ENCODE measurements at places on chromosomes 3 and 15.

DNA sequence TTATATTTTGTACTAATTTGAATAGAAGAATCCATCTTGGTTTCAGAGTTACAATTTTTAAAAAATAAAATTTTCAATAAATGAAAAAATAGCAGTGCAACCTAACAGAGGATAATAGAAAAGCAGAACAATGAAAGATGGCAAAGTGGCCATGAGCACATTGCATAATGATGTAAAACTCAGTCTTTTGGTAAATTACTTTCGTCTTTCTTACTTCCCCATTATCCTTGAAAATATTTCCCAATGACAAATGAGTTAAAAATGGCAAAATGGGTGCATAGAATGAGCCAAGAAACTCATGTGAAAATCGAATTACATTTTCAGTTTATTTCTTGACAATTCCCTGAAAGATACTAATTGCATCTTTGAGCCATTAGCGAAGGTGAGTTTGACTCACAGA lies 236.4 kb downstream of the CDIN1 start:
- DNase-seq: no peak

- DNase-seq: no peak
These were observed 242.8 kb downstream of the CHST2 start for GRCh38 chr3:143362115-143362991.

- DNase-seq: no peak
These were observed 64.4 kb downstream of the PHC3 start for GRCh38 chr3:170117134-170117533.

GRCh38 chr3:36653095-36653494 lies 111.3 kb downstream of the DCLK3 start:
- no peak for DNase-seq

DNA sequence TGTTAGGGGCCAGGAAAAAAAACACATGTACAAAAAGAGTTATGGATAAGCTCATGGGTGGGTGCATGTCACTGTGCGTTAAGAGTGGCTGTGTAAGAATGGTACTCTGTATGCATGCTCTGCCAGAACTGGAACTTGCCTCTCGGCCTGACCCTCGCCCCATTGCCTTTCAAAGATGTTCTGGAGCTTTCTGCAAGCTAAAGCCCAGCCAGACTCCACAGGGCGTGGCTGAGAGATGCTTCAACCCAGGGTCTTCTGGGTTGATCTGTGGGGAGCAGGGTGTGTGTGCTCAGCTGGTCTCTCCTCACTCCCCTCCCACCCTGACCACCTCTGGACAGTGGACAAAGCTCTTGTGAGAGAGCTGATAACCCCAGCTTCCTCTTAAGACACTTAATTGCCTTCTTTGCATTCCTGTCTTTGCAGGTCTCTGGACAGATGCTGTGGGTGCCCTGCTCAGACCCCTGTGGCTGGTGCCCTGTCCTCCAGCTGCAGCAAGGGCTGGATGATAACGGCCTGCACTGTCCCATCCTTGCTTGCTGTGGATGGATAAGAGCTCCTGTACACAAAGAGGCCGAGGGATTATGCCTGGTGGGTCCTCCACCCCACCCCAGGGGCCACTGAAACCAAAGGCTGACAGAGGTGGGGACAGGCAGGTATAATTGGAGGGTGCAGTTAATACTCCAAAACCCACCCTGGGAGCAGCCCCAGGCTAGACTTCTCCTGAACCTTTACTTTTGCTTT lies 28.7 kb downstream of the ALDH1L1 start:
- DNase-seq: no peak

- DNase-seq: no peak
These were observed 6.7 kb upstream of the CCR1 start for GRCh38 chr3:46214751-46215352.

- DNase-seq: no peak
These were observed 18.9 kb upstream of the ST3GAL6 start for GRCh38 chr3:98744283-98744682.

- DNase-seq: no peak
These were observed 150.5 kb upstream of the ZNF385D start for GRCh38 chr3:21901484-21901883.

DNA sequence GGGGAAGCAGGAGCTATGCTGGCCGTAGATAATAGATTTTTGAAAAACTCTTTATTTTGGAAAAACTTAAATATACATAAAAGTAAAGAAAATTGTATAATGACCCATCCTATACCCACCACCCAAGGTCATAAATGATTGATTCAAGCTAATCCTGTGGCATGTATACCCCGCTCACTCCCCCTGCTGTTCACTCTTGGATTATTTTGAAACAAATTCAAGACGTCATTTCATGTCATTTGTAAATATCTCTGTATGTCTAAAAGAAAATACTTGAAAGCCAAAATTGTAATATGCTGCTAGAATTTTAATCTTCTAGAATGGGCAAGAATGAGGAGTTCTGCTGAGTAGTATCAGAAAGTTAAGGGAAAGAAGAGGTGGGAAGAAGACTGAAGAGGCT lies 241.7 kb downstream of the FEZF2 start:
- no peak for DNase-seq

DNA sequence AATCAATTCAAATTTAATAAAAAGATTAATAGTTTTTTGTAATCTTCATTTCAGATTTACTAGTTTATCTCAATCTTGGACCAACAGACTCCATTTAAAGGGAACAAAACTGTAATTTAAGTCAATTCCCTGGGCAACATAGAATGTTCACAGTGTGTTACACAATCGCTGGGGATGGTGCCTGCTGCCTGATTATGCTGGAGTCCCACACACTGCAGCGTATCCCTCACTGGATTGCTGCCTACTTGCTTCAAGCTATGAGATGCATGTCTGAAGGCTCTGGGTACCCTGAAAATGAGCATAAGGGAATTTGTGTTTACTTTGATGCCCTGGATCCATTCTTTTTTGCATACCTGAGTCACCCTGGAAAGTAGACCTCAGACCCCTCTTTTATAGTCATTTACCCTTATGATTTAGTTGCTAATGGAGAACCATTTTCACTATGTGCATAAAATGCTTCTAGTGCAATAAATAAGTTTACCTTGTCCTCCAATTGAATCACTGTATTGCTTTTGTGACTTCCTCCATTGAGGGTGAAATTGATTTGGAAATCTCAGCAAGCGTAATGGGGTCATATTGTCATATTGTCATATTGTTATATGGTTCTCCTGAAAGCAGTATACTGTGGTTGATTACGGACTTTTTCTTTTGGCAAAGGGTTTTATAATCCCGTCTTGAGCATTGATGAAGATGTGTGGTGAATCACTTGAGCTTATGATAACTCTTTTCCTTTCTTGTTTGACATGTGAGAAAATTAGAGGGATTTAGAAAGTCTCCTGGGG lies 35.9 kb downstream of the ITPR1 start:
- DNase-seq: no peak

DNA sequence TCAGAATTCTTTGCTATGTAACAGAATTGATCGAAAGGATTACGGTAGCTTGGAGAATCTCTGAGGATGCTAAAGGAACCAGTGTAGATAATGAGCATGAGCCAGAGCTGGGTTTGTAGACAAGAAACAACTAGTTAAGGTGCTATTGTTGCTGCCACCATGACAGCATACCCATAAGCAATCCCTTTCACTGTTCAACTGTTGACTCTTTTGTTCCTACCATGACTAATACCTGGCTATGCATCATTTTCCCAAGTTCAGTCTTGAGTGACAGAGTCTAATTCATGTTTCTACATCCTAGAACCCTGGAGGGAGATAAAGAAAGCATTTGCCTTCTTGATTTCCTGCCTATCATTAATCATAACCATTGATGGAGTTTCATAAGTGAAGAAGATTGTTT lies 600.3 kb downstream of the OTOL1 start:
- DNase-seq: no peak

DNA sequence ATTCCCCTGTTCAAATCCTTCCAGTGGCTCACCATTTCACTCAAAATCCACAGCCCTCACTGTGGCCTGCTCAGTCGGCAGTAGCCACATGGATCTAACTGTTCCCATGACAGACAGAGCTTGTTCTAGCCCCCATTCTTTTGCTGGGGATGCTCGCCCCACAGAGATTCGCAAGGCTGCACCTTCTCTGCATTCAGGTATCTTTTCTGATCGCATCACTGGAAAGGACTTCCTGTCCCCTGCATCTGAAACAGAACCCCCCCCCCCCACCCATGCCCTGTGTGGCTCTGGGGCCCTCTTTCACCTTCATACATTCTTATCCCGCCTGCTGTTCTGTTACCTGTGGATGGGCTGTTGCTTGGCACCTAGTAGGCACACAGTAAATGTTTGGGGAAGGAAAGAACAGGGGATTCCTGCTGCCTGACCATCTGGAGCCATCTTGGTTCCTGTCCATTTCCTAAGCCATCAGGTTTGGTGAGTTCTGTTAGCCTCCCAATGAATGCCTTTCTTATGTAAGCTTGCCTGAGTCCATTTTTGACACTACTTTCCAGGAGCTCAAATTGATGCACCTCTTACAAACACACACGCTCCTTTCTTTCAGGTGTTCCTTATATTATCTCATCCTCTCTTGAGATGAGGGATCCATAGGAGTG lies 42.9 kb upstream of the PGPEP1L start:
- DNase-seq: no peak

DNA sequence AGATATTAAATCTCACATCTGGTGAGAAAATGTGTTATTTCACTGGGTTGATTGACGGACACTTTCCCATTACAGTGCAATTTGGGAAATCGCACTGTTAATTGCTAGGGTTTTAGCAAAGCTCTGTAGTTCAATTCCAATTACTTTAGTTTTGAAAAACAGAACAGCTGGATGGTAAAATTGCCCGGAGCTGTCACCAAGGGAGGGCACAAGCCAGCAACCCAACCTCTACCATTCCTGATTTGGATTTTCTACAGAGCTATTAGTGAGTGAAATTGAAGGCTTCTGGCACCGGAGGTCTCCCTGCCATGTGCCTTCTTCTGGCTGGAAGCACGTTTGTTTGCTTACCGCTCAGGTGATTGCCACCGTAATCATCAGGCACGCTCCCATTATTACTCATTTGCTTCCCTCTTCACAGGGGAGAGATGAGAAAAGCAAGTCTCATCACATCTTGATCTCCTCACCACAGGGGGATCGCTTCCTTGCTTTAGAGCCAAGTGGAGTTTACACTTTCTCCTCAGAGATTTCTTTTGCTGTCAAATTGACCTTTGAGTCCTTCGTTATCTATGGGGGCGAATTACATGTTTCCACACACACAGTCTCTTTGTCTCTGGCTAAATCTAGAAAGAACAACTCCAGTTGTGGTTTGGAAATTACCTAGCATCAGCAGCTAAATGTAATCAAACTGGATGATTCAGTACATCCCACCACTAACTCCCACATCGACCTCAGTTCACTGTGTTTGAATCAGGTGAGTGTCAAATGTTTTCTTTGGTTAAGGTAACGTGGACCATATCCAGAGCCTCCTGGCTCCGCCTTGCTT lies 421.7 kb upstream of the GOLIM4 start:
- DNase-seq: no peak

- no peak for DNase-seq
These were observed 49.1 kb downstream of the CCNL1 start for GRCh38 chr3:157110761-157111278.

- DNase-seq: no peak
These were observed 63.8 kb downstream of the CHSY1 start for GRCh38 chr15:101187820-101188636.

GRCh38 chr3:88057630-88058305 lies 1.0 kb downstream of the CGGBP1 start:
- DNase-seq: no peak

- no peak for DNase-seq
These were observed 159.0 kb downstream of the NSUN3 start for GRCh38 chr3:94221829-94222228.

- no peak for DNase-seq
These were observed 148.2 kb downstream of the ADAMTS9 start for GRCh38 chr3:64539451-64540196.

DNA sequence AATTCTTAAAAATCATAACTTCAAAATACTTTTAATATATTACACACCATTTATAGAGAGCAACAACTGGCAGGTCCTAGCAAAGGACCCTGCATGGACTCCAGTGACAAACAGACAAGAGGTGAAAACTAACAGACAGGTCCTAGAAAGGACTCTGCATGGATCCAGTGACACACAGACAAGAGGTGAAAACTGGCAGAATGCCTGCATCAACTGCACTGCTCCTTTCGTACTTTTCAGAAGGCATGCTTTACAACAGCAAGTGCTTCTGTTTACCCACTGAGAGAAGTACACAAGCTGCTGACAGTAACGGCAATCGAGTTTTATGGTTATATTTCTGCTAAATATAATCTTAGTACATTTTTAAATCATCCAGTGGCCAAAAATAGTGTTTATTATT lies 24.3 kb upstream of the GP5 start:
- DNase-seq: no peak

DNA sequence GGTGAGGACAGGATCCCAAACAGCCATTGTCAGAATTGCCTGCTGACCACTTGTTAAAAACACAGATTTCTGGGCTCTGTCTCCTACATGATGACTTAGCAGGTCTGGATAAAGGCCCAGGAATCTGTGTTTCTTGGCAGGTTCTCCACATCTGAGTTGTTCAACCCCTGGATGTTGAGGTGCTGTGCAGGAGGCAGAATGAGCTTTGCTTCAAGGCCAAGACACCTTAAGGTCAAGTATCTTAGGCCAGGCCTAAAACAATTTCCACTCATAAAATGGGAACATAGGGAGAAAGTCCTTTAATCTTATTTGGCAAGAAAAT lies 678.7 kb upstream of the CFAP20DC start:
- no peak for DNase-seq

DNA sequence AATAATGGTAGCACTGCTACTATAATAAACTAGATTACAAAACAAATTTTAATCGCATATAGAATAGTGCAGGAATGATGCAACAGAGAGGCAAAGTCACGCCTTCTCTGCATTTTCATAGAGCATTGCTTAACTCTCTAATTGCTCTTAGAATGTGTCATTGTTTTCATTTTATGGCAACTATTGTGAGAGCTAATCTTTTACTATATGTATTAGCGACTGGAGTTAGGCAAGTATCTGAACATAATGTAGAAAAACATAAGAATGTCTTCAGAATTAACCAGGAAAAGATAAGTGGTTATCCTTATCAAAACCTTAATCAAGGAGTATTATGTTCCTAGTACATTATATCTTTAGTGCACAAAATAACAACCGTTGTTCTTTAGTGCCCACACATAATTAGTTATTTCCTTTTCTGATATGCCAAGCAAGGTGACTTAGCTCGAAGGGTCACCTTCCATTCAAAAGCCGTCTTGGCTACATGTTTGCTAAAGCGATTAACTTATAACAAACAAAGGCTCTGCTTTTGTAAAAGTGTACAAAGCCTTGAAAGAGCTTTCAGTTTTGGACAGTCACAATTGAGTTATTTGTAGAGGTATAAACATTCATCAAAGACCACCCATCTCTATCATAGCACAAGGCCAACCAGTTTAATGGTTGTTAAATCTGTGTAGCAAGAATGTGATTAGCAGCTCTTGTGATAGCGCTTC lies 1328.9 kb downstream of the ROBO2 start:
- DNase-seq: no peak

- no peak for DNase-seq
These were observed 92.1 kb upstream of the PLAAT1 start for GRCh38 chr3:193148688-193149473.

- no peak for DNase-seq
These were observed 25.7 kb downstream of the LIPC start for GRCh38 chr15:58457466-58457965.

All from Panc1 (cell line).